ENCODE measurements at places on chromosomes 5 and 9. TPM values are rescaled to one million over a fixed set of nuclear protein-coding genes. Genes with fewer than 3 reads are reported as not detected.

- DNase-seq: no peak
These were observed 4.8 kb downstream of the DENND1A start for GRCh38 chr9:123925161-123925560.

- DNase-seq: no peak
These were observed 678 bp downstream of the SLC2A6 start for GRCh38 chr9:133477992-133478850.

- DNase-seq: no peak
These were observed 247.1 kb upstream of the ANKRD55 start for GRCh38 chr5:56480078-56480704.

- no peak for DNase-seq
These were observed 6.4 kb upstream of the AMBP start for GRCh38 chr9:114084282-114085073.

GRCh38 chr5:176711883-176712282 lies 64.6 kb downstream of the TSPAN17 start:
- DNase-seq: no peak

GRCh38 chr9:109418827-109419226 lies 79.3 kb downstream of the PTPN3 start:
- no peak for DNase-seq

GRCh38 chr9:8071445-8071798 lies 271.8 kb upstream of the DMAC1 start:
- no peak for DNase-seq

DNA sequence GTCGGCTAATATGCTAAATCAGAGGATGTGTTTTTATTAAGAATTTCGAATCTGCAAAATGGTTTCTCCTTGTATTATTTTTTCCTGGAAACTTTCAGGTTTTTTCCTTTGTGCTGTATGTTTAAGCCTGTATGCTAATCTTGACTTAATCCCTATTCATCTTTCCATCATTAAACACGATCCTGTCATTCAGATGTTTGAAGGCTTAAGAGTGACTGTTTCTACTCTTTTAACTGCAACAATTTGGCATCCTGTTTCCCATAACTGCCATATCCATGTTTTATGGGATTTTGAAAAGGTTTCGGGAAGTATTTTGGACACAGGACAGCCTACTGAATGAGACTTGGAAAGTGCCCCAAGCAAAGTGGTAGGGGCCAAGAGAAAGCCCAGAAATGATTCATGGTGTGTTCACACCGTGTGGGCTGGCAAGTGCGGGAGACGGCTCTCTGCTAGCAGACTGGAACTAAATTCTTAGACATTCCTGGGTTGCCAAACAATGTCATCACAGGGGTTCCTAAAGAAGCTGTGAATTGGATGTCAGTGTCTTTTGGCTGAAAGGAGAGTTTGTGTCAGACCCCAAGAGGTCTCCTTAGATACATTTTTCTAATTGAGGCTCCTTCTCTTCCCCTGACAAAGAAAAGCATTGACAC lies 125.4 kb upstream of the ADAMTS16 start:
- no peak for DNase-seq

DNA sequence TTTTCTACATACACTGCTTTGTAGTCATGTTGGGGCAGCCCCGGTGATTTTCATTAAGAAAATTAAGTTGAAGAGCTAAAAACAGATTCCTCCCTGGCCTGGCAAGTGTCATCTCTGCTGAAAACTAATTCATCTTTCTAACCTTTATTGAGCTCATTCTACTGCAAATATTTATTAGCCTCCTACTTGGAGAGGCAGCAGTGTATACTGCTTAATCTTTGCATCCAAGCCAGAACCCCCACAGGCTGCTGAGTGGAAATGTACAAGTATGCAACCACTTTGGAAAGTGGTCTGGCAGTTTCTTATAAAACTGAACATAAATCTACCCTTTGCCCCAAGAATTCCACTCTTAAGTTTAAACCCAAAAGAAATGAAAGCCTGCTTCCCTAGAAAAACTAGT lies 223.4 kb downstream of the DRD1 start:
- DNase-seq: no peak

- DNase-seq: no peak
These were observed 20.5 kb upstream of the ZFR start for GRCh38 chr5:32465076-32465475.

DNA sequence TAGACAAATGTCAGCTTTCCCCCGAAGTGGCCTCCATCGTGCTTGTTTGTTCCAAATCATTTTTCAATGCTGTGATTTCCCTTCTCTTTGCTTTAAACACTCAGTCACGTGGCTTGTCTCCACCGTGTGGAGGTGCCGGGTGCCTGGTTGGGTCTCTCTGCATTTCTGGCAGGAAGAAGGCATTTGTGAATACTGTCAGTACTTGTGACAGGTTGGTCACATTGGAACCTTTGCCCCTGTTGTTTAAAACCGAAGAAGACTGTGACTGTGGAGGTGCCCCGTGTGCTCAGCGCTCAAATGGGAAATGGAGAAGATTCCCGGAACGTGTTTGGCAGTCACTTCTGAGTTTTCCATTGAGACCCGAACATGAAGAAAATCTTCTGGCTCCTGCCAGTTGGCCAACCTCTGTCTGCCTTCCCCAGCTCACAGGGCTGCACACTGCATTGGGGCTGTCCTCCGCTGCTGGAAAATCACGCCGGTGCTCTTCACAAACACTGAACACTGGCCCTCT lies 74.6 kb downstream of the LMNB1 start:
- no peak for DNase-seq

DNA sequence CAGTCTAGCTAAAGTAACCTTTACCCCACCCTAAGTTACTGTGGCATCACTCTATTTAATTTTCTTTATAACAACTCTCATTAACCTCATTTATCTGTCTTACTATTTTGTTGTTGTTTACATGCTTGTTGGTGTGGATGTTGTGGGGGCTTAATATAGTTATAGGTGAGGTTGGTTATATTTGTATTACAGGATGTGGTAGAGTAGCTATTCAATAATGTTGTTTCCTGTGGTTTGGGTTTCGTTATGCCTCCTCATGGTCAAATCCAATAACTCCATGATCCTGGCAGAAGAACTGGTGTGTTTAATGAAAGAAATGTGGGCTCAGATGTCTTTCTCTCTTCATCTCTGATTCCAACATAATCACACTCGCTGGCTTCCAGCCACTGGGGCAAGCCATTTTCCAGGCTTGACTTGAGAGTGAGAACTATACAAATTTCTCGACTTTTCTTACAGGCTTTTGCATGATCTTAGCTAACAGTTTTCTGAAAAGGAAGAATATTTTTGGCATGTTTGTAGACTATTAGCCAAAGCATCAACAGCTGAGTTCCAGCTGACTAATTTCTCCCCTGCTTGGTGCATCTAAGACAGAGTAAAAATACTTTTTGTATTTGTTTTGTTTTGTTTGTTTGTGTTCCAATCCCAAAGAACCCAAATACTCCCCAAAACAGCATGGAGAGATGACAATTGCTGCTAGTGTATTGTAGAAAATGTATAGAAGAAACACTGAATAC lies 303.7 kb upstream of the PAPPA start:
- DNase-seq: no peak

DNA sequence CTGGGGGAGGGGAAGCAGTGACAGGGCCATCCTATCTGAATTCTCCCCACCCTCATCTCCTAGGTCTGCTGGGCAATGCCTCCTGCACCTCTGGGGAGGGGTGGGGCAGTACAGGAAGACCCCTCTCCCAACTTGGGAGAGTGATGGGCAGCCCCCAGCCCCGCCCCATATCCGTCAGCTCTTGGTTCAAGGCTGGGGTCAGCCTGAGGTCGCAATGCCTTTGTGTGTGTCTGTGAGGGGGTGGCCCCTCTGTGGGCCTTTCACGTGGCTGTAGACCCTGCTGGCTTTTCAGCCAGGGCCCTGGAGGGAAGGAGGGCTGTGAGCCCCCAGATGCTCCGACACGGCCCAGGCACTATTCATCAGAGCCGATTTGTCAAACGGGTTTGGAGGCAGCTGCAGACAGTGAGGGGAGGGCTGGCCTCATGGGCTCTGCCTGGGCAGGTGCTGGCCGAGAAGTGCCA lies 49.5 kb upstream of the RNU6ATAC start:
- DNase-seq: no peak

GRCh38 chr5:78518365-78519197 lies 130.0 kb downstream of the LHFPL2 start:
- DNase-seq: peak; percentile 68

DNA sequence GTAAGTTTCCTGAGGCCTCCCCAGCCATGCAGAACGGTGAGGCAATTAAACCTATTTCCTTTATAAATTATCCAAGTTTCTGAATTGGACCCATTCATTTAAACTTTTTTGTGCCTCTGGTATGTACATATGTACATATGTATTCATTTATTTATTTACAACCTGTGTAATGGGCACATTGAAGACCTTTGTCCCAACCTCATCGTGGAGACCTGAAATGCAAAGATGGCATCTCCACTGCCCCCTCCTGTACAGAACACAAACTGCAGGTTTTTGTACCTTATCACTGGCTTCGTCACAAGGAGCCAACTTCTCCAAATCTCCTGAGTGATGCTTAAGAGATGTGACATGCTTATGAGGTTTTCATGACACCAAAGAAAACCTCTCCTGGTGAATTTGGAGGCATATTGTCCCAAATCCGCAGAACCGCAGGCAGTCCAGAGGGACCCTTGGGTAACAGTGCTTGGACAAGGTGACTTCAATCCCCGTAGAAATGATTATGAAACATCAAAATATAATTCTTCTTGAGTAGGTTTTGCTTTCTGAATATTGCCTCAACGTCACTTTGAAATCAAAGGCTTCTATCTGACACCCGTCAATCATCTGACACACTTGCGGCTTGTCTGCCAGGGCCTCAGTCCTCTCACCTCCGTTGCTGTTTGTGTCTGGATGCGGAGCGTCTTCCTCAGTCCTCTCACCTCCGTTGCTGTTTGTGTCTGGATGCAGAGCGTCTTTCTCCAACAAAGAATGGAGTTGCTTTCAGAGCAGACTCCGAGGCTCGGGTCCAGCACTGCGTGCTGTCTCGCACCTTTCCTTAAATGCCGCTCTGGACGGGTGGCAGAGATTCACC lies 135.0 kb upstream of the IRX4 start:
- peak; percentile 49 for DNase-seq

- no peak for DNase-seq
These were observed 242.8 kb upstream of the ANKRD55 start for GRCh38 chr5:56475689-56476486.

GRCh38 chr5:15286650-15287049 lies 213.3 kb upstream of the FBXL7 start:
- peak; percentile 38 for DNase-seq

DNA sequence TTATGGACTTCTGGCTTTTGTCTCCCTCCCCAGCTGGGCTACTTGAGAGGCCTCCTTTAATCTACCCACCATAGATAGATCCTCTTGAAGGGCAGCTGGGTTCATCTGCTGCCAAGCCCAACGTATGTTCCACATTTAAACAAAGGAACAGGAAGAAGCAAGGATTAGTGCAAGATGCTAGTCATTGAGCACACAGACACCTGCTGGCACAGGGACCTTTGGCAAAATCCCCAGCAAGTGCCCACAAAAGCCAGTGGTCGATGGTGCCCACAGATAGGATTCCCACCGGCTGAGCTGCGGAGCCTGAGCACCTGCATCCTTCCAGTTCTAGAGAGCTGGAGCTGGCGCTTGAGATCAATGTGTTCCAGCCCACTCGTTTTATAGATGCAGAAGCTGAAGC lies 57.7 kb upstream of the SHB start:
- no peak for DNase-seq

GRCh38 chr9:107224252-107224651 lies 58.8 kb upstream of the RAD23B start:
- DNase-seq: no peak

GRCh38 chr5:165029099-165029870 lies 1523.9 kb downstream of the MAT2B start:
- DNase-seq: peak; percentile 36

DNA sequence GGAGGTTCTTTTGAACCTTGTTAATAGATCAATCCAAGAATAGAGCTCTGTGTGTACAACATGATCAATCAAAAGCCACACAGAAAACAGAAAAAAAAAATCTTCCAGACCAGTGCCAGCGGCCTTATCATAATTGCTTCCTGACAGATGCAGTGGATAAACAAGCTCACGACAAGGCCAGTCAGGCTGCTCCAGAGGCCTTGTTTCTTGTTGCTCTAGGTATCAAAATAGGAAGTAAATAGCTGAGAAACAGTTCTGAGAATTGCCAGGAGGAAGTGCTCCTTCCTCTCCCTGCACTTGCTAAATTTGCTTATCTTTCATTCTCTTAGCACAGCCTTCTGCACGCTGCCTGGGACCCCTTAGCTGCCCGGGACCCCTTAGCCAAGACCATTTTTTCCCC lies 199.0 kb upstream of the TARS1 start:
- DNase-seq: no peak

- no peak for DNase-seq
These were observed 110.3 kb downstream of the SLC12A2 start for GRCh38 chr5:128193665-128194390.

DNA sequence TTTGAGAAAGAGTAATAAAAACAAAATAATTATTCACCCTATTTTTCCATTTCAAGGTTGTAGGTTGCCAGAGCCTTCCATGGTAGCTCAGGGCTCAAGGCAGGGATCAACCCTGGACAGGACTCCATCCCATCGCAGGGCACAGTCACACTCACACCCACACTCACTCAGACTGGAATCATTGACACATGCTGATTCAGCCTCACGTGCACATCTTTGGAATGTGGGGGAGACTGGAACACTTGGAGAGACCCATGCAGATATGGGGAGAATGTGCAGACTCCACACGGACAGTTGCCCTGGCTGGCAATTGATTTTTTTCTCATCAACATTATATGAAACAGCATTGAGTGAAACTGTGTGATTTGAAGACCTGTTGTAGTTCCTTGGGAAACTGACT lies 234.1 kb downstream of the ADGRV1 start:
- DNase-seq: no peak

DNA sequence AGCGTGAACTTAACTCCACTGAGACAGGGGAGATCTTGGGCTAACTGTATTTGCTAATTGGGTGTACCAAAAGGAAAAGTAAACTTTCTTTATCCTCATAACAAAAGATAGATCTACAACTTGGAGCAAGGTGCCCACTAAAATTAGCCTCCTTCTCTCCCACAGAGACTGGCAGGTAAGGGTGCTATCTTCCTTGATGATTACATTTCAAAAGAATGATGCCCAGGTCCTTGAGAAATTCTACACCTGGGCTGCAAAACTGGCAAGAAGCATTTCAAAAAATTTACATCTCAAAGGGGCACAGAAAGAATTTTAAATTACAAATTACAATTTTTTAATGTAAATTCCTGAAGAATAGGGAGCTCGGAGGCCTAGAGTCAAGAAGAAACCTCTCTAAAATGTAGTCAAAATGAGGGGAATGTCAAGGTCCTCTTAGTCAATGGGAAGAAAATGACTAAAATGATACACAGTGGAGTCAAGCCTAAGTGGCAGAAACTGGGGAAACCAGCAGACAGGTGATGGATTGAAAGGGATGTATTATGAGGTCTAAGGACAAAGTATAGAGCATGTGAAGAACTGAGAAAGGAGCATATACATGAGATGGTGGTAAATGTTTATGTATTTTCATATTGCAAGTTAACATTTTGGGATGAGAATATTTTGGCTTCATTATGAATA lies 348.3 kb upstream of the TUSC1 start:
- no peak for DNase-seq

The TPM2 gene
- 69.8 TPM for total RNA-seq

The MEGF10 gene
- total RNA-seq: not detected

The PTGS1 gene
- total RNA-seq: 3.9 TPM

The CLIC3 gene
- 17.0 TPM for total RNA-seq

The TTC23L gene
- not detected for total RNA-seq

The PCDHGA5 gene
- total RNA-seq: 0.13 TPM

The GTF2H2 gene
- total RNA-seq: 8.8 TPM

The FCN1 gene
- total RNA-seq: not detected

The PIP5K1B gene
- total RNA-seq: 1.2 TPM

The ENTREP1 gene
- not detected for total RNA-seq

Data from HT-29 (cell line).